ENCODE measurements at places on chromosomes 5 and 9.

DNA sequence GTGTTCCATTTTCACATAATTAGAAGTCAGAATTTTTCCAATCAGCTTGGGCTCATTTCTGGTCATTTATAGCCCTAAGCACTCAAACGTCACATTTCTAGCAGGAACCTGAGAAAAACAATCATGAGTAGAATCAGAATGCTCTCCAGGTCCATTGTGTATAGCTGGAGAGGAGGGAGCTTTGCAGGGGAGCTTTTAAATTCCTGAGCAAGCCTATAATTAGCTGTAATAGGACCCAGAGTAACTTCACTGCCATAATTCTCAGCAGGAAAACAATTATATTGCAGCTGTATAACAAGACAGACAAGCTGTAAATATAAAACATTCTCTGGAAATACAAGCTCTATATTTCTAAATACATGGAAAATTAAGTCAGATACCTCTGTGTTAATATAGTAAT lies 637.6 kb upstream of the SGCD start:
- DNase-seq = no peak

GRCh38 chr5:160297004-160297403 lies 15.4 kb downstream of the CCNJL start:
- no peak for DNase-seq

GRCh38 chr5:145936401-145937131 lies at the start of gene SH3RF2:
Gene SH3RF2 (plus strand): TSS chr5:145936578. CDS start chr5:145937929, 1,351 bp downstream.
- DNase-seq = peak; percentile 46

DNA sequence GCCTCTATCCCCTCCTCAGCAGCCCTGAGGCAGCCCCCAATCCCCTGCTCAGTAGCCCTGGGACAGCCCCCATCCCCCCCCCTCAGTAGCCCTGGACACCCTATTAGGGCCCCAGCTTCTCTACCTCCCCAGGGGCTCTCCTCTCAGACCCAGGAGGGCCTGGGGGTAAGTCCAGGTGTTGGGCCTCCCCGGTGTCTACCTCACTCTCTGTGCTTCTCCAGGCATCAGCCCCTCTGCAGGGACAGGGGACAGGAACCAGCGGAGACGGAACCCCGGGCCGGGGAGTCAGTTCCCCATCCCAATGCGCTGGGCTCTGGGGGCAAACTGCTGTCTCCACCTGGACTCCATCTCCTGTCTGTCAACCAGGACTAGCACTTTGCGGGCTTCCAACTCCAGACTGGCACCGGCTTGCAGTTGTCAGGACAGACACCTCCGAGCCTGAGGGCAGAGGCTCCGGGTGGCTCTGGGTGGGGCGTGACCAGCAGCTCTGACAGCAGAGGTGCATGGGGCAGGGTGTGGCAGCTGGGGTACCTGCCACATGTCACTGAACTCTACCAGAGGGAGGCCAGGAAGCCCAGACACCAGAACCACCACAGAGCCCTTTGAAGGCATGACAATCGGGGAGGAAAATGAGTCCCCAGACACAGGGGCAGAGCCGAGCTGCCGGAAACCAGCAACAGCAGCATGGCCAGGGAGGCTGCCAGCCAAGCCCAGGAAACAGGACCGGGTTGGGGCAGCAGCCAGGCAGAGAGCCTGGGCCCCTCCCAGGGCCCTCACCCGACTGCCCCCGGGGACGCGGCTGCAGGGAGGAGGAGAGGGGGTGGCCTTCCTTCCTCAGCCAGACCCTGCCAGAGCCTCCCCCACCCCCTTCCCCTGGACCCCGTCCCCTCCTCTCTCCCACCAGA lies 17.7 kb upstream of the UBAC1 start:
- DNase-seq = no peak

GRCh38 chr5:73388740-73389139 lies 59.8 kb downstream of the FOXD1 start:
- no peak for DNase-seq

GRCh38 chr5:10964806-10965205 lies 203.8 kb upstream of the DAP start:
- DNase-seq = no peak

- DNase-seq = no peak
Measured at GRCh38 chr5:106401561-106401960, 1269.2 kb downstream of the EFNA5 start.

GRCh38 chr9:113580954-113581311 lies 117.4 kb downstream of the RGS3 start:
- DNase-seq = no peak

- no peak for DNase-seq
Measured at GRCh38 chr9:103203172-103203571, 208.0 kb downstream of the CYLC2 start.

GRCh38 chr9:99832558-99832864 lies 10.8 kb downstream of the NR4A3 start:
- DNase-seq = no peak

DNA sequence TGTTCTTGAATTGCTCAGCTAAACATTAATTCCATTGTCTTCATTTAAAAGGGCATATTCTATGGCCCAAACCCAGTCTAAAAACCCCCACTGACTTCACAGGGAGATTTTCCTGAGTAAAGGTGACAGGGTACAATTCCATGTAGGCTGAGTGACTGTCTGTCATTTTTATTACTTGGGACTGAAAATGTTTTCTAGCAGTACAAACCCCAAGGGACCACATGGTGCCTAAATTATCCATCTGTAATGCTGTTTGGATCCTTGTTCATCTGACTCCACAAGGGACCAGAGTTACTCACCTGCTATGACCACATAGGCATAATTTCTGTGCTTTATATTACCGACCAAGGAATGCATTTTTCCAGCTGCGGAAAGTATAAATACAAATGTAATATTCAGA lies 349.1 kb downstream of the ZNF608 start:
- DNase-seq = no peak

GRCh38 chr5:140011297-140011802 lies 31.7 kb downstream of the NRG2 start:
- peak; percentile 5 for DNase-seq

DNA sequence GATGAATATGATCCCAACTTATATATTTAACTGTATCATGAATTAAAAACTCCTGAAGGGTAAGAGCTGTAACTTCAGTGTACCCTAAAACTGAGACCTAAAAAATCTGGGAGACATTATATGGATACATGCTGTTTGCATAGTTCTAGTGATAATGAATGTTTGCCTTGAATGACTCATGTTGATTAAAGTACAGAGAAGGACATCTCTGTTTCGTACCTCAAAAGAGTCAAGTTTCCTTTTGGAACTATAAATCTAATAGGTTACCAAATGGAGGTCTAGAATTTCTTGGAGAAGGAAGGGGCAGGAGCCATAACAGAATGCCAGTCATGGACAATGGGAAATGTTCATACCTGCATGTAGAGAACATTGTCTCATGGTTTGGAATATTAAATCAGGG lies 168.1 kb downstream of the SNCAIP start:
- DNase-seq = no peak

GRCh38 chr9:105971986-105972385 lies 277.6 kb downstream of the TMEM38B start:
- no peak for DNase-seq

DNA sequence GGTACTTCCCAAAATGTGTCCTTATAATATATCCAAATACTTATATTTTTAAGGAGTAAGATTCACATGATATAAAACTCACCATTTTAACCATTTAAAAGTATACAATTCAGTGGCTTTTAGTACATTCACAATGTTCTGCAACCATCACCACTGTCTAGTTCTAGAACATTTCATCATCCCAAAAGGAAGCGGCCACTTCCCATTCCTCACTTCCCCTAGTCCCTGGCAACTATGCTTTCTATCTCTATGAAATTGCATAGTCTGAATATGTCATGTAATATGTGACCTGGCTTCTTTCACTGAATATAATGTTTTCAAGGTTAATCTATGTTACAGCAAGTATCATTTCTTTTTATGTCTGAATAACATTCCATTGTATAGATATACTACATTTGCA lies 615.1 kb upstream of the SGCD start:
- DNase-seq = no peak

GRCh38 chr5:77751328-77752023 lies 24.7 kb downstream of the TBCA start:
- no peak for DNase-seq

DNA sequence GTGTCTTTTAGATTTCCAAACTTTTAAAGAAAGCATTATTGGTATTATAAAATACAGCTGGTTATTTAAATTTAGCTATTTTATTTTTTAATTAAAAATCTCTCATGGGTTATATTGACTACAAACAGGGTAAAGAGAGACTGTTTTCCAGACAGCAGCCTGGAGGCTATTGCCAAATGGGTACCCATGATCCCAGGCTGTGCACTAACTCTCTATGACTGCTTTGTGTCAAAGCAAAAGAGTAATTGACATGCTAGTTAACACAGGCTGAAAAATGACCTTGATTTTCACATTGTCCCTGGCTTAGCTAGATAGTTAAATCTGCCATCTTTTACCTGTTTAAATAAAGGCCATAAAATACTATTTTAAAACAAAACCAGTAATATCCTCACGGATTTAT lies 589.7 kb downstream of the ANXA1 start:
- no peak for DNase-seq

GRCh38 chr9:73979894-73980264 lies 517.3 kb upstream of the RORB start:
- no peak for DNase-seq

DNA sequence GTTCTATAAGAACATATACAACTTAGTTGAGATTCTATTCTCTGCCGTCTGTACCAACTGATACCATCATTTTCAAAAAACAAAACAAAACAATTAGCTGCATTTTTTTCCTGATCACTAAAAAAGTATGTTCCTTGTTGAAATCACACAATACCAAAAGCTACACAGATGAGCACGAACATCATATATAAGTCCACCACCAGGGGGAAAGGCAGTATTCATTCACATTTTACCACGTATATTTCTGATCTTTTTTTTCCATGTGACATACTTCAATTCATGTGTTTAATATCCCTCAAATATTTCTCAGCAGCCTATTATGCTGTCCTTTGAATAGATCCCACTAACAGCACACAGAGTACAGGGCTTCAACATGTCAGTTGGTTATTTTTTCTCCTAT lies 40.6 kb downstream of the IRX2 start:
- no peak for DNase-seq

GRCh38 chr5:111172504-111172903 lies 51.7 kb upstream of the CAMK4 start:
- no peak for DNase-seq

GRCh38 chr9:97405551-97405950 lies 6.3 kb upstream of the TDRD7 start:
- DNase-seq = no peak

DNA sequence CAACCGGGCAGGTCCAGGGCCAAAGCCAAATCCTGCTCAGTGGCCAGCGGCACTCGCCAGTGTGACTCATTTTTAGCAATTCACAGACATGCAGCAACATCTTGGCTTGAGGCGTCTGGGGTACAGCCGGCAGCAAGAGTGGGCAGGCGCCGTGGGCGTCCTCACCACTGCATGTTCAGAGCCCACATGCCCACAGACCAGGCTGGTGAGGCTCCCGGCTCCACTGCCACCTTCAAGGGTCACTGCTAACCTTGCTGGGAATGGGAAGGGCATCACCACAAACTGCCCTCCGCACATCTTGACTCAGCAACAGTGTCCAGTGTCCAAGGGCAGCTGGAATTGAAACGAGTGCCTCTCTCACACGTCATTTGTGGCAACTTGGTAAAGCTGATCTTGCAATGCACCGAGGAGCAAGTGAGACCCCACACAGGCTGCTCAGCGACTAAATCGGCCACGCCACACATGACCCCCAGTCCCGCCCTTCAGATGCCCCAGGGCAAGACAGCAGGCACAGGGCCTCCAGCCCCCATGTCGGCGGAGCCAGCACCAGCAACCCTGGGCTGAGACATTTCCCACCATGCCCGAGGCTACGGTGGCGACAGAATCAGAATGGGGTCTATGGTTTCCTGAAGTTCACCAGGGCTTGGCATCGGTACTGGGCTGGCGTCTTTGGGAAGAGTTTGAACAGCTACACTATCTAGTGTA lies 140.3 kb downstream of the ROR2 start:
- DNase-seq = no peak

DNA sequence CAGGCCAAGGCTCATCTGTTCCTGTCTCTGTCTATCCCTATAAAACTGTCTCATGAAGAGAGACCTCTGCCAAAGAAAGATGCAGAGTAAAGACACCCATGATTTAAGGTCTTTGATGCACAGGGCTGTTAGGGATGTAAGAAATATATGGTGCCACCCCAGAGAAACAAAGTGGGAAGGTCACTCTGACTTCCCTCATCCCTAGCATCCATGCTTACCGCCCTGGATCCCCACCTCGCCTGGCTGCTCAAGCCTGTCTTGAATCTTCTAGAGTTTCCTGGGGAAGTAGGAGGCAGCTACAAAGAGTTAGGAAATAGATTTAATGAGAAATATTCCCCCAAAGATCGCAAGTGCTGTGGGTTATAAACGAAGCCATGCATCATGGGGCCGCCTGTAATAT lies 349.2 kb downstream of the SLIT3 start:
- no peak for DNase-seq

DNA sequence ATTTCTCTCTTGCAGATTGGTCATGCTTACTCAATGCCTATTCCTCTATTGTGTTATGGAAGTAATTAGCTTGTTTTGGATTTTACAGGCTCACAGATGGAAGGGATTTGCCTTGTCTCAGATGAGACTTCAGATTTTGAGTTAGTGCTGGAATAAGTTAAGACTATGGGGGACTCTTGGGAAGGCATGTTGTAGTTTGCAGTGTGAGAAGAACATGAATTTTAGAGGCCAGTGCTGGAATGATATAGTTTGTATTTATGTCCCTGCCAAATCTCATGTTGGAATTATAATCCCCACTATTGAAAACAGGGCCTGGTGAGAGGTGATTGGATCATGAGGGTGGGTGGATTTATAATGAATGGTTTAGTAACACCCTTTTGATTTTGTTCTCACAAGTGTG lies 6.1 kb upstream of the TUSC1 start:
- DNase-seq = no peak

DNA sequence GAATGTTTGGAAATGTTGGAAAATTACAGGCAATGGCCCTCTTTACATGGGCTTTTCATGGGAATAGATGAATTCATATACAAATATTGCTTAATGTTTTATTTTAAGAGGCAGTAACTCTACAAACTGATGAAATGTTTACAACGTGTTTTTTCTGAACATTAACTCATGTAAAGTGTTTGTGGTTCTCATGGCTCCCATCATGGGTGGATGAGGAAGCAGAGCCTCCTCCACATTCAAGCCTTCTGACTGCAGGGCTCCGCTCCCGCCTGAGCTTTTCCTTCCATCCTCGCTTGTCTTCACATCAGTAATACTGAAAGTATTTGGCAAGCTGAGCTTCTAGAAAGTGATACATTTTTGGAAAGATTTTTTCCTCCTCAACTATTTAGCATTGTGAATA lies 204.2 kb downstream of the ARHGAP26 start:
- DNase-seq = no peak

GRCh38 chr9:127201071-127201541 lies 63.5 kb upstream of the GARNL3 start:
- no peak for DNase-seq

GRCh38 chr9:110847671-110848070 lies 179.1 kb downstream of the MUSK start:
- DNase-seq = no peak

- DNase-seq = peak; percentile 41
Measured at GRCh38 chr5:55438998-55439397, 95.8 kb downstream of the PLPP1 start.

All from retinal pigment epithelial cell (primary cell).